Activated CD4-positive, alpha-beta T cell treated with anti-CD3 and anti-CD28 coated beads, Interleukin-2, amount 50 U/mL, for 24 hours (primary cell): ENCODE measurements at places on chromosomes 1 and 21.

GRCh38 chr1:82165304-82165703, 364.6 kb downstream of the ADGRL2 start:
- no peak for DNase-seq

GRCh38 chr1:195806060-195806459, 802.2 kb downstream of the KCNT2 start:
- no peak for DNase-seq

DNA sequence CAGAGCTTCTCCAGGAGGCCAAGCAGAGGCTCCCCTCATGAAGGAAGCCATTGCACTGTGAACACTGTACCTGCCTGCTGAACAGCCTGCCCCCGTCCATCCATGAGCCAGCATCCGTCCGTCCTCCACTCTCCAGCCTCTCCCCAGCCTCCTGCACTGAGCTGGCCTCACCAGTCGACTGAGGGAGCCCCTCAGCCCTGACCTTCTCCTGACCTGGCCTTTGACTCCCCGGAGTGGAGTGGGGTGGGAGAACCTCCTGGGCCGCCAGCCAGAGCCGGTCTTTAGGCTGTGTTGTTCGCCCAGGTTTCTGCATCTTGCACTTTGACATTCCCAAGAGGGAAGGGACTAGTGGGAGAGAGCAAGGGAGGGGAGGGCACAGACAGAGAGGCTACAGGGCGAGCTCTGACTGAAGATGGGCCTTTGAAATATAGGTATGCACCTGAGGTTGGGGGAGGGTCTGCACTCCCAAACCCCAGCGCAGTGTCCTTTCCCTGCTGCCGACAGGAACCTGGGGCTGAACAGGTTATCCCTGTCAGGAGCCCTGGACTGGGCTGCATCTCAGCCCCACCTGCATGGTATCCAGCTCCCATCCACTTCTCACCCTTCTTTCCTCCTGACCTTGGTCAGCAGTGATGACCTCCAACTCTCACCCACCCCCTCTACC, 19.1 kb downstream of the CSF1 start:
- no peak for DNase-seq

DNA sequence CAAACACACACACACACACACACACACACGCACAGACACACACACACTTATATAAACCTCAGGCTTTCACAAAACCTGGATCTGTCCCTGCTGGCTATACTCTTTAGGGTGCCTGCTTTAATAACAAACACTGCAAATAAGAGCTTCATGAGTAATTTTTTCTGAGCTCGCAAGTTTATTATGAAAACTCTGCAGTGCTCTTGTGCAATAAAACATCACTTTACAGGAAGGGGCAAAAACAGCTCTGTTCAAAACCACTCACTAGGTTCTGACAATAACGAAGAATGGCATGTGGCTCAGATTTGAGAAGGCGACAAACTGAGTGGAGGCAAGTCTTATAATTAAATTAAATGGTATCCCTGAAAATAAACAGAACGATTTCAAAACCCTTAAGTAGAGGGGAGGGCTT, 42.6 kb upstream of the CTPS1 start:
- DNase-seq: no peak

DNA sequence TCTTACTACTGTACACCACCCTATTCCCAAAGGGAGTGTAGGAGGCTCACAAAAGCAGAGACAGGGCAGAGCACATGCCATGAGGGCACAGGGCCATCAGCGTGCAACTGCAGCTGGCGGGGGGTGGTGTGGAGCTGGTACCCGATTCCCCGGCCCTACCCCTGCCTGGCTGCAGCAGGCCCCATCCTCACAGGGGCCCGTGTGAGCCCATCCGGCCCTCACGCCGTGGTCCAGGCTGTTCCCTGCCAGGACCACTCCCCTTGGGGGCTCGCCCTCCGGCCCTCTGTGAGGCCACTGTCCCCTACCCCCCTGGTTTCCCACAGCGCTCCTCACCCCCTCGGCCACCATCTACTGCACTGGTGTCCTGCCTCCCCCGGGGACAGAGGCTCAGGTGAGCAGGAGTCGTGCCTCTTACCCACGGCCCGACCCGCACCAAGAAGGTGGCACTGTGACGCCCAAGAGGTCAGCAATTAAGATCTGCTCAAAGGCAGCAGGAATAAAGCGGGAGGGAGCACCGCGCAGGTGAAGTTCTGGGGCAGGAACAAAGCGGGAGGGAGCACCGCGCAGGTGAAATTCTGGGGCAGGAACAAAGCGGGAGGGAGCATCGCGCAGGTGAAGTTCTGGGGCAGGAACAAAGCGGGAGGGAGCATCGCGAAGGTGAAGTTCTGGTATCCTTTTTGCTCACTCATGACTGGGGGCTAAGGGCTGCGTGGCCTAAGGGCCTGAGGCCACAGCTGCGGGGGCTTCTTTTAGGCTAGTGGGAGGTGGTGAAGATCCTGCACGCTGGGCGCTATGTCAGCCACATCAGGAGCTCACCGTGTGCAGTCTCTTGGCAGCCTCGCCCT, 3.9 kb downstream of the POFUT2 start:
- DNase-seq: no peak
